ENCODE measurements at places on chromosomes 1 and 21.

DNA sequence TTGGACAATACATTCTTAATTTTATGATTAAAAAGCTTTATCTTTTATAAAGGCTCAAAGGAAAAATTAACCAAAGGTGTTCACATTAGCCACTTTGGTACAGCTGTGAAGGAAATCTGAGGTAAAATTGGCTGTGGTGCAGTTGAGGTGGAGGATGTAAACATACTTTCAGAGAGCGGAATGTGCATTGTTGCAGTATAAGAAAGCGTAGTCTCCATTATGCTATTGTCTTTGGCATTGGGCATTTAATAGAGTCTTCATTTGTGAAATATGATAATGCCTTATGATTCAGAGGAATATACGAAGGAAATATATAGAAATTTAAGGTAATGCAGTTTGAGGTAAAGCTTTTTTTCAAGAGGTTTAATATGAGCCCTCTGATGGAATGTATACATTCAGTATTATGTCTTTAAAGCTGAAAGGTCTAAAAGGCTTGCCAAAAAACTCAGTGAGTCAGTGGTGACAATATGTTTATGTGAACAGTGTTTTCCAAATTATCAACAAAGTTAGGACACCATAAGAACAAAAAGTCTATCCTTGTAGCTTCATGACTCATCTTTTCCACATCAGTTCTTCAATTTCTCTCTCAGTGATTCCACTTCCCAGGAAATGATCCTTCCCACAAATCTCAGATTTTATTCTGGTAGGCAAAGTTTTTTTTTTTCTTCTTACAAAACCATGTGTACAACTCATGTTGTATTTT, 26.9 kb upstream of the DDR2 start:
- no peak for DNase-seq

DNA sequence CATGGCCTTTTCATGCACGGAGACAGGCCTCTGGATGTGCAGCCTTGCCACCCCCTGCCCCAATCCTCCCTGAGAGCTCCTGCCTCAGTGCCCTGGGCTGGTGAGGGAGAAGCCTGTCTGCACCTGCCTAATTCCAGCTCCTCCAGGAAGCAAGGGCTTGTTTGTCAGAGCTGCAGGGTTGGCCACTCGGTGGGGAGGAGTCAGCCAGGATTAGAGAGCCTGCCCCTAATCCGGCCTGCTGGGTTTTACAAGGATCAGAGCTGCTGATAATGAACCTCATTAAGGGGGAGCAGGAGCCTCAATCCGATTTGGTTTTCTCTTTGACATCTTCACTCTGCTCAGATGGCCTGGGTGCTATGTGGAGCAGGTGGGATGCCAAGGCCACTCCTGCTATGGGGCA, 31.9 kb upstream of the LHX4 start:
- DNase-seq = peak; percentile 84

DNA sequence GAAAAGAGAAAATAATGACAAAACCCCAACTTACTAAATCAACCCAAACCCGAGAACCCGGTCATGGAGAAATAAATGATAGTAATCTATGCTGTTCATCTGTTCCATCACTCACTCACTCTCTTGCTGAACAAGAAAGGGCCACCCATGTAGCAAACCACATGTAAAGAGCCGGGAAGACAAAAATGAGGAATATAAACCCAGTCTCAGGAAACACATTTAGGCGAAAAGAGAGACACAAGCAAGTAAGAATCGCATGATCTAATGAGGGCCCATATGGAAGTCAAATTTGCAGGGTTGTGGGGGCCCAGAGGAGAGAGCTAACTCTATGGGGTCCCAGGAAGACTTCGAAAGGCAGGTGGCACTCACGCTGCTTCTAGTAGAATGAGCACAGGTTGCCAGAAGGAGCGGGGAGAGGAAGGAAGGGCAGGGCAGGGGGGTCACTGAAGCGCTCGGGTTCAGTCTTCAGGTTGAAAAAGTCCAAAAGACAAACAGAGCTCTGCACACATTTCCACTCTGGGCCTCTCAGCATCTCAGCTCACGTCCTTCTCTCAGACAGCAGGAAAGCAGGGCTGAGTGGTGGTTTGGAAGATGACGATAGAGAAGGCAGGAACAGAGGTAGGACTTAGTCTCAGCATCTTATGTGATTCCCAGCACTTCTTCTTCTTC, 142.9 kb upstream of the KRTAP19-8 start:
- DNase-seq = no peak

DNA sequence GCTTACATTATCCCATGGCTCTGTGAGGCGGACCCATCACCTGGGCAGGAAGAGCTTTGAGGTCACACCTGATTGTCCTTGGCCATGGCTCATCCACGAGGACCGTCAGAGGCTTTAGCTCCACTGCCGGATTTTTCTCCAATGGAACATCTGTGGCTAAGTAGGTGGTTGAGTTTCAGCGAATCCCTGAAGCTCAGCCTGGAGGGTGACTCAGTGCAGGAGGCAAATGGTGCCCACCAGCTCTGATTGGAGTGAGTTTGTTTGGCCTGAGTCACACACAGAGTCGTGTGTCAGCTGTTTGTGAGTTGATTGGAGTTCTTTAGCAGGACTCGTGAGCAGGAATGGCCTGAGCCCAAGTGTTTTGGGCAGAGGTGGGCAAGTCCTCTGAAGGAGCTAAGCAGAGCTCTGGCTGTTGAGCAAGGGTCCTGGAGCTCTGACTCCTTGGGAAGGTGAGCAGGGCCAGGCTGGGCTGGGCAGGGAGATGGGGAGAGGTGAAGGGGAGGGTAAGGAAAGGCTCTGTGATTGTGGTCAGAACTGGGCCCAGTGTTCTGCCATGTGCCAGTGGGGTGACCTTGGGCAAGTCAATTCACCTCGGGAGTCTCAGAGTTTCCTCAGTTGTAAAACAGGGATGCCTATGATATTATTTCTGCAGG, 2.0 kb downstream of the SLC6A17 start:
- DNase-seq = no peak

- DNase-seq = no peak
Observed at GRCh38 chr1:20684050-20684620, 23.0 kb upstream of the DDOST start.

GRCh38 chr21:31136891-31137290, 98.6 kb upstream of the KRTAP19-8 start:
- no peak for DNase-seq

DNA sequence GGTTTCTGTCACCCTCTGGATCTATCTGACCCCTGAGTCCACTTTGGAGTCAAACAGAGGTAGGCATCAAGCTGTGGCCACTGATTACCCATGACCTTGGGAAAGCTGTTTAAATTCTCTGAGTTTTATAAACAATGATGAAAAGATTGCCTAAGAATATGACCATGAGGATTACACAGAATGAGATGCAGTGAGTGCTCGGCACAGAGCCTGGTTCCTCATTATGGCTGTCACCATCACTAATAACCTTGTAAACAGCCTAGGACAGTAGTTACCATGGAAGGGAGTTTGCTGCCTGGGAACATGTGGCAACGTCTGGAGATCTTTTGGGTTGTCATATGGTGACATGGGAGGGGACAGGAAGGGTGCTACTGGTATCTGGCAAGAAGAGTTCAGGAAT, 248.3 kb upstream of the KAZN start:
- DNase-seq = no peak

DNA sequence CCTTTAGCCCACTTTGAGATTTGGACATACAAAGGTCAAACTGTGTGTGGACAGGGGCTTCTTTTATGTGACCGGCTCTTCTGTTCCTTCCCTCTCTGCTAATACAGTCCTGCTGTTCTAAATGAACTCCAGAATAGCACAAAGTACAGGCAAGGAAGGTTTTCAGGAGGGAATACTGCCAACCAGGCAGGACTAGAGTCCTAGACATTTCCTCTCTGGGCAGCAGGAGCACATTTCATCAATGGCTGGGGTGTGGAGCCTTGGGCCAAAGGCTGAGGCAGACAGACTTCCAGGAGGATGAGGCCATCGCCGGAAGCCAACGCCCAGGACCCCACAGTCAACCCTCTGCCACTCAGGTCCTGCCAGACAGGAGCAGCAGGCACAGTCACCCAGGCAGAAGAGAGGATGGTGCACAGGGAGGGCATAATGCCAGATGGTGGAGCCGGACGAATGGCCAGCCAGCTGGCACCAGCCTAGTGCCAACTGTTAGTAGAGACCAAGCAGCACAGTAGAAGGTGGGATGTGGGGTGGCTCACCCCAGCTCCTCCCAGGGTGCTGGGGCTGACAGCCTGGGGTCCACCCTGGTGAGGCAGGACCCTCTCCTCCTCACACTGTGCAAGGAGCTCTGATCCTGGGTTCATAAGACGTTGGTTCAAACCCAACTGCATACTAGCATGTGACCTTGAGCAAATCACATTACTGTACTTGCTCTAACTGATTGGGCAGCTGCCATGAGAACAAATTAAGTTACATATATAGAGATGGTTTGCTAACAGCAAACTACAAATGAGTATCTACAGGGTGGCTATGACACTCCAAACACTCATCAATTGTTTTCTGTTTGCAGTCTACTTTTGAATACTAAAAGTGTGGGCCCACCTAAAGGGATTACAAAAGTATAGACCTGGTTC, 410.7 kb downstream of the SIPA1L2 start:
- no peak for DNase-seq
